ENCODE measurements at places on chromosomes 6 and 20. TPM values are rescaled to one million over a fixed set of nuclear protein-coding genes. Genes with fewer than 3 reads are reported as not detected.

The RGS17 gene
- total RNA-seq: 1.3 TPM

The EPM2A gene
- total RNA-seq: 7.7 TPM

The SLC2A10 gene
- 45.4 TPM for total RNA-seq

The AKAP12 gene
- 123 TPM for total RNA-seq

The LRRN4 gene
- under 0.01 TPM for total RNA-seq

The SLC4A11 gene
- total RNA-seq: 1.6 TPM

The RING1 gene
- 43.8 TPM for total RNA-seq

The SNHG17 gene
- 8.6 TPM for total RNA-seq

The C6orf163 gene
- 2.9 TPM for total RNA-seq

The CAP2 gene
- total RNA-seq: 22.2 TPM

The MRPL18 gene
- total RNA-seq: 107 TPM

The SLC22A16 gene
- not detected for total RNA-seq

The MYT1 gene
- total RNA-seq: not detected

The PRRT1 gene
- total RNA-seq: under 0.01 TPM

The ARG1 gene
- total RNA-seq: not detected

The LYRM4 gene
- total RNA-seq: 9.0 TPM

The MUCL3 gene
- total RNA-seq: not detected

The TREM2 gene
- total RNA-seq: not detected

Measured in fibroblast of villous mesenchyme (primary cell).